ENCODE measurements at places on chromosomes 4 and X. TPM values are rescaled to one million over a fixed set of nuclear protein-coding genes. Genes with fewer than 3 reads are reported as not detected.

The NPY1R gene
- total RNA-seq = not detected

DNA sequence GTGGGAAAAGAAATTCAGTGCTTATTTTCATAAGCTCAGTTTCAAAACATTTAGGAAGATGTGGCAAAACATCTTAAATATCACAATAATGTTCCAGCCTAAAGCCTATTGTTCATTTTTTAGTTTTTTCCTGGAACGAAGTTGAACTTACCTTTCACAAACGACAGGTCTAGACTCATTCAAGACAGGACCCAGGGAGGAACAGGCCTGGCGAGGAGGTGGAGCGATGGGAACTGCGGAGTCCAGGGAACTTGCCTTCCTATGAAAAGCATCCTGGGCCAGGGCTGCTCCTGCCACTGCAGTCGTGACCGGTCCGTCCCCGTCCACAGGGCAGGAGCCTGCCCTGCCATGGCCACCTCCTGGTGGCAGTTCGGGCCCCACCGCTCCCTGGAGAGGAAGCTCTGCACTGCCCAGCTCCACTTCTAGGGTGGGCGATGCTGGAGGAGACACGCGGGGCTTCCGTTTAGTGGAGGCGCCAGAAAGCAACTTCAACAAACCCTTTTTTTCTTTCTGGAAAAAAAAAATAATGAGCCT lies 96.7 kb upstream of the CBR4 start:
- no peaks in the 10 kb centered on the region for H3K27me3 ChIP-seq
- H3K4me1 ChIP-seq = no peaks in the 10 kb centered on the region
- H3K36me3 ChIP-seq = no peaks in the 10 kb centered on the region

- H3K4me3 ChIP-seq = no peak overlapping the region
- H3K4me1 ChIP-seq = no peaks in the 10 kb centered on the region
- H3K36me3 ChIP-seq = no peaks in the 10 kb centered on the region
- no peaks in the 10 kb centered on the region for H3K27me3 ChIP-seq
- H3K27ac ChIP-seq = no peak overlapping the region
Observed at GRCh38 chr4:52263607-52264006, 212.5 kb downstream of the SPATA18 start.

The SGMS2 gene
- not detected for total RNA-seq

The BTC gene
- not detected for total RNA-seq

DNA sequence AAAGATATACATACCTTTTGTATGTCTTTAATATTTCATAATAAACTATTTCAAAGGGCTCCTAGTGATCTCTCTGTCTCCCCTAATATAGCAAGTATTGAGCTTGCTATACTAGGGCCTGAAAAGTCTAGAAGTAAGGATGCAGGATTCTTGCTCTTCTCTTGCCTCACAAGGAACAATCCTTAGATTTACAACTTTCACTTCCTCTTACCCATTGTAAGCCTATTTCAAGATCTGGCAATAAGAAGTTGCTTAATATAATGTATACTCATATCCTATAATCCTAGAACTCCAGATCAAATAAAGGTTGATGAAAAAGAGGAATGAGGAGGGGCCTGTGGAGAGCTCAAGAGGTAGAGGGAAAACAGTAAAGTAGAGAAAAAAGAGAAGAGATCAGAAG lies 40.8 kb upstream of the CHRDL1 start:
- DNase-seq = no peak
- no peaks in the 10 kb centered on the region for H3K4me1 ChIP-seq
- H3K27ac ChIP-seq = no peak overlapping the region
- H3K27me3 ChIP-seq = no peaks in the 10 kb centered on the region

The STOX2 gene
- total RNA-seq = not detected

- H3K4me3 ChIP-seq = no peak overlapping the region
- no peak for DNase-seq
- H3K27me3 ChIP-seq = no peaks in the 10 kb centered on the region
- H3K4me1 ChIP-seq = no peaks in the 10 kb centered on the region
Observed at GRCh38 chr4:76779740-76780459, 118.0 kb downstream of the SOWAHB start.
